GDM1 (cell line): ENCODE measurements at places on chromosomes 3 and 15.

GRCh38 chr3:31600431-31600830, 67.7 kb downstream of the STT3B start:
- DNase-seq = no peak

DNA sequence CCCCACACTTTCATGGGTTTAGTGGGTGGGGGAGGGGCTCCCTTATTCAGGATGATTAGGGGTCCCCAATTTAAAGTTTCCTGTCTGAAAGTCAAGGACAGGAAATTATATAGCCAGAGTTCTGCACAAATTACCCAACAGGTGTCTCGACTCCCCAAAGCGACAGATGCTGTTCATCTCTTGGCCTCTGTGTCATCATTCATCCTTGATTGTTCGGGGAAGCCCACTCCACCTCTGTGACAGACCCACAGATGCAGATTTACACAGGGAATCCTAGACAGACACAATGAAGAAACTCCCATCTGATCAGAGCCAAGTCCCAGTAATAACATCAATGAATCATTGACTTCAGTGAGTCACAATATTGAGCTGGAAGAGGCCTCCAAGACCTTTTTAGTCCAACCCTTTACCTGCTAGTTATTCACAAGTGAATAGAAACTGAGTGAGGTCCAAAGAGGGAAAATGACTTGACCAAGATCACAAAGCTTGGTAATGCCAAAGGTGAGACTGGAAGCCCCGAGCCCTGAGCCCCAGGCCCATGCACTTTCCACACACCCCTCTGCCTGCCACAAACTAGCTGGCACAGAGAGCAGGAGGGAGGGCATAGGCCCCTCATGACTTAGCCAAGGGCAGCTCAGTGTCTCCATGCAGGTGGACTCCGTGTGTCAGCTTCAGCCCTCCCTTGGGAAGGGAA, 7.9 kb upstream of the SRP14 start:
- DNase-seq = no peak

DNA sequence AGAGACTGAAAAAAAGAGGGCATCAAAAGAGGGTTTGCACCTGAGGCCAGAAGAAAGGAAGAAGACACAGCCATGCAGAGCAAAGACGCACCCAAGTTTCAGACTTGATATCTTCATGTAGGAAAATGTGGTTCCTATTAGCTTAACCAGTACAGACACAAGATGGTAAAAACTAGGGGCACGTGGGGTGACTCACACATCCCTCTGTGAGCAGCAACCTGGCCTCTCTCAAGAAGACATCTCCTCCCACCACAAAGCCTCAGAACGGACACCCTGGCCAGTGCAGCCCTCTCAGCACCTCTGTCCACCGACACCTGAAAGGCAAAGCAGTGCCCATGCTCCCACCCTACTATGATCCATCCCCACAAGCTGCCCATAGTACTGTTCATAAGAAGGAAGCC, 33.3 kb downstream of the GLB1 start:
- no peak for DNase-seq

DNA sequence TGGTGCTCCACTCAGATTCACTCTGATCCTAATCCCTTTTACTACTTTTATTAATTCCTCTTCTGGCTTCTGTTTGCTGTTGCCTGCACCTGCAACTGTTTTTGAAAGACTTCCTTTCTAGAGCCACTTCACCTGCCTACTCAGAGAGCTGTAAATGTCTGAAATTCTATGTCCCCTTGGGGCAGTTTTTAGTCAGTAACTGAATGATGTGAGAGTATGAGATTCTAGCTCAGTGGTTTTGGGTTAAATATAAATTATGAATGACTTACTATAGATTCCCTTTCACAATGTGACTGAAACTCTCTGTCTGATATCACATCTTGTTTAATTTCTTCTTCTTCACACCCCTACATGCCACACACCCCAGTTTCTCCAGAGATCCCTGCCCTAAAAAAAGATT, 47.8 kb upstream of the LRRC3B start:
- DNase-seq = no peak

- DNase-seq = no peak
Measured at GRCh38 chr15:69862540-69862939, 235.2 kb downstream of the TLE3 start.

- no peak for DNase-seq
Measured at GRCh38 chr3:153249906-153250305, 87.9 kb downstream of the RAP2B start.

GRCh38 chr3:42177801-42178150, 86.6 kb downstream of the TRAK1 start:
- DNase-seq = no peak

- no peak for DNase-seq
Measured at GRCh38 chr3:31692751-31693150, 160.0 kb downstream of the STT3B start.

DNA sequence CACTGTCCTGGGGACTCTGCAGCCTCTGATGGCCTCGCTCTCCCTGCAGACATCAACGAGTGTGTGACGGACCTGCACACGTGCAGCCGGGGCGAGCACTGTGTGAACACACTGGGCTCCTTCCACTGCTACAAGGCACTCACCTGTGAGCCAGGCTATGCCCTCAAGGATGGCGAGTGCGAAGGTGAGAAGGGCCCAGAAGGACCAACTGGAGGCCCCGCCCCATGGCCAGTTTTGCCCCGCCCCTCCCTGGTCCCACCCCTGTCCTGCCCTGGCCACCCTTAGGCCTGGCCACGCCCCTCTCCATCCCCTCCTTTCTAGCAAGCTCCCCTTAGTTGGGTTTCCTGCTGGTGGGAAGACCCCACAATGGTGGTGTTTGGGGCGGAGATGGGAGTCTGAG, 77.5 kb downstream of the FBLN2 start:
- DNase-seq = no peak

GRCh38 chr3:140273542-140274195, 338.7 kb downstream of the CLSTN2 start:
- DNase-seq = no peak

GRCh38 chr15:92466834-92467233, 73.2 kb downstream of the ST8SIA2 start:
- DNase-seq = no peak

DNA sequence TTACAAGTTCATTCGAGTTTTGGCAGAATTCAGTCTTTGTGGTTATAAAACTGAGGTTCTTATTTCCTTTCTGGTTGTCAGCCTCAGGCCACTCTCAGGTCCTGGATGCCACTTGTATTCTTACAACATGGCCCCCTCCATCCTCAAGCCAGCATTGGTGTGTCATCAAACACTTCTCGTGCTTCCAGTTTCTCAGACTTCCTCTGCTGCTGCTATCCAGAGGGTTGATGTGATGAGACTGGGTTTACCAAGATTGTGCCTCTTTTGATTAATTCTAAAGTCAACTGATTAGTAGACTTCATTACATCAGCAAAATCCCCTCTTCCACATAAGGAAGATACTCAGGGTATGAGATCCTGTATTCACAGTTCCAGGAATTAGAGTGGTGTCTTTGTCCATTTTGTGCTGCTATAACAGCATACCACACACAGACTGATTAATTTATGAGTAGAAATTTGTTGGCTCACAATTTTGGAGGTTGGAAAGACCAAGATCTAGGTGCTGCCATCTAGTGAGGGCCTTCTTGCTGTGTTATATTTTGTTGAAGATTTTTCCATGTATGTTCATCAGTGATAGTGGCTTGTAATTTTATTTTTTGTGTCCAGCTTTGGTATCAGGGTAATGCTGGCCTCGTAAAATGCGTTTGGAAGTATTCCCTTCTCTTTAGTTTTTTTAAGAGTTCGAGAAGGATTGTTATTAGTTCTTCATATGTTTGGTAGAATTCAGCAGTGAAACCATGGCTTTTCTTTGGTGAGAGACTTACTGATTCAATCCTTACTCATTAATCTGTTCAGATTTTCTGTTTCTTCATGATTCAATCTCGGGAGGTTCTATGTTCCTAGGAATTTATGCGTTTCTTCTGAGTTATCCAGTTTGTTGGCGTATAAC, 11.1 kb downstream of the LRCH3 start:
- no peak for DNase-seq

DNA sequence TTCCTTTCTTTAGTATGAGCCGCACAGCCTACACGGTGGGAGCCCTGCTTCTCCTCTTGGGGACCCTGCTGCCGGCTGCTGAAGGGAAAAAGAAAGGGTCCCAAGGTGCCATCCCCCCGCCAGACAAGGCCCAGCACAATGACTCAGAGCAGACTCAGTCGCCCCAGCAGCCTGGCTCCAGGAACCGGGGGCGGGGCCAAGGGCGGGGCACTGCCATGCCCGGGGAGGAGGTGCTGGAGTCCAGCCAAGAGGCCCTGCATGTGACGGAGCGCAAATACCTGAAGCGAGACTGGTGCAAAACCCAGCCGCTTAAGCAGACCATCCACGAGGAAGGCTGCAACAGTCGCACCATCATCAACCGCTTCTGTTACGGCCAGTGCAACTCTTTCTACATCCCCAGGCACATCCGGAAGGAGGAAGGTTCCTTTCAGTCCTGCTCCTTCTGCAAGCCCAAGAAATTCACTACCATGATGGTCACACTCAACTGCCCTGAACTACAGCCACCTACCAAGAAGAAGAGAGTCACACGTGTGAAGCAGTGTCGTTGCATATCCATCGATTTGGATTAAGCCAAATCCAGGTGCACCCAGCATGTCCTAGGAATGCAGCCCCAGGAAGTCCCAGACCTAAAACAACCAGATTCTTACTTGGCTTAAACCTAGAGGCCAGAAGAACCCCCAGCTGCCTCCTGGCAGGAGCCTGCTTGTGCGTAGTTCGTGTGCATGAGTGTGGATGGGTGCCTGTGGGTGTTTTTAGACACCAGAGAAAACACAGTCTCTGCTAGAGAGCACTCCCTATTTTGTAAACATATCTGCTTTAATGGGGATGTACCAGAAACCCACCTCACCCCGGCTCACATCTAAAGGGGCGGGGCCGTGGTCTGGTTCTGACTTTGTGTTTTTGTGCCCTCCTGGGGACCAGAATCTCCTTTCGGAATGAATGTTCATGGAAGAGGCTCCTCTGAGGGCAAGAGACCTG, 13.2 kb downstream of the GREM1 start:
- no peak for DNase-seq

DNA sequence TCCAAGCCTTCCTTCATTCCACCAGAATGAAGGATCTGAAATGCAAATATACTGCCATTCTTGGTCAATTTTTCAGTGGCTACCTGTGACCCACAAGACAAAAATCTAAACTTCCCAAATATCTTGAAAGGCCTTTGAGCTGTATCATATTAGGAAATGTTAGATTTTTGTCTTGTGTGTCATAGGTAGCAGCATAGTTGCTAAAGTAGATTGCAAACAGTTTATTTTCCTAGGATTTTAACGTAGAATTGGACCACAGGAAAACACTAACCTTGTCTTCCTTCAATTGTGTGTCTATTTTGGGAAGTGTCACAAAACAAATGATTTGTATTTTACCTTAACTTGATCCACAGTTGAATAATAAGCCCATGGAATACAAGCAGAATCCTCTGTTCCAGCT, 42.4 kb downstream of the CP start:
- no peak for DNase-seq

DNA sequence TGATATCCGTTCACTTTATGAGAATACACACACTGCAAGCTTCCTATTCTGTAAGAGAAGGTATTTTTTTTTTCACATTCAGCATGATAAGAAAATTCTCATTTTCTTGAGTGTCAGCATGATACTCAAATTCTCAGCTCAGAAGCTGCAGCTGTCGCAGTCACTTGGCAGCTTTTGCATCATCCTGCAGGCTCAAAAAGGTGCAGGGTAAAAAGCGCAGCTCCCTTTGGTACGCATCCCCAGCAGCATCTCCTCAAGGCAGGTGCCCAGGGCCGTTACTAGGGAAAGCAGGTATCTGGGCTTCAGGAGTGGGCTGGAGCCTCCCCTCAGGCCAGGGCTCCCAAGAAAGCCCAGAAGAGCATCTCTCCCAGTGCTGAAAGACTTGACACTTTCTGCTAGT, 22.3 kb downstream of the LNP1 start:
- no peak for DNase-seq

GRCh38 chr3:180870008-180870699, 42.3 kb upstream of the FXR1 start:
- no peak for DNase-seq

GRCh38 chr3:134406331-134407238, 32.3 kb upstream of the AMOTL2 start:
- DNase-seq = no peak

DNA sequence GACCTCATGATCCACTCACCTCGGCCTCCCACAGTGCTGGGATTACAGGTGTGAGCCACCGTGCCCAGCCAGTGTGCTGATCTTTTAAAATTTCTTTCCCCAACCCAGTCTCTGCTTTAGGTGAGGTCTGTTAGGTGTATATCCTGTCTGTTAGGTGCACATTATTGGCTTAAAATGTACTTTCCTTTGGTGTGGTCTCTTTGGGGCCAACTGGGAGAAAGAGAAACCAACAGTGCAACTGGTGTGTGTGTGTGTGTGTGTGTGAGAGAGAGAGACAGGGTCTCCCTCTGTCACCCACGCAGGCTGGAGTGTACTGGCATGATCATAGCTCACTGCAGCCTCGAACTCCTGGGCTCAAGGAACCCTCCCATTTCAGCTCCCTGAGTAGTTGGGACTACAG, 50.3 kb upstream of the GNB5 start:
- DNase-seq = no peak

DNA sequence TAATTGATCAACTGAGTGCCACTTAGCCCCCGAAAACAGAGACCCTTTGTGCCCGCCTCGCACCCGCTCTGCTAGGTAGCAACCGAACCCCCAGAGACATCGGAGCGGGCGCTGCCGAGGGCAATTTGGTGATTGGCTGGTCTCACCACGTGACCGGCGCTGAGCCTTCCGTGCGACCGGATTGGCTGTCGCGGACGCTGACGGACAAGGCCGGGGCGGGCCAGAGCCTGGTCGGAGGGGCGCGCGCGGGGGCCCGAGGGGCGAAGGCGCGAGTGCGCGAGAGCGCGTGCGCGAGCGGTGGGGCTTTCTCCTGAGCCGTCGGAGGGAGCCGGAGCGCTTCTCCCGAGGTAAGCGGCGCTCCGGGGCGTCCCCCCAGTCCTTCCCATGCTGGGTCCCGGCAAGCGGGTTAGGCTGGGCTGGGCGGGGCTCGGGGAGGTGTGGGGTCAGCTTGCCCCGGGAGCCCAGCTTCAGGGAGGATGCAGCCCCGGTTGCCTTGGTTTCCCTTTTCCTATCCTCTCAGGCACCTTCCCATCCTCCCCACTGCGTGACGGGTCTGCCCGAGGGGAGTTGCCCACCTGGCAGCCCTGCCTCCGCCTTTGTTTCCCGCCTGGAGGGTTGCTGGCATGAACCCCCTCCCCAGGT, at the start of gene TMEM108:
TMEM108 (plus strand) TSS at position 303 of the 642 bp plus-strand sequence.
- no peak for DNase-seq

DNA sequence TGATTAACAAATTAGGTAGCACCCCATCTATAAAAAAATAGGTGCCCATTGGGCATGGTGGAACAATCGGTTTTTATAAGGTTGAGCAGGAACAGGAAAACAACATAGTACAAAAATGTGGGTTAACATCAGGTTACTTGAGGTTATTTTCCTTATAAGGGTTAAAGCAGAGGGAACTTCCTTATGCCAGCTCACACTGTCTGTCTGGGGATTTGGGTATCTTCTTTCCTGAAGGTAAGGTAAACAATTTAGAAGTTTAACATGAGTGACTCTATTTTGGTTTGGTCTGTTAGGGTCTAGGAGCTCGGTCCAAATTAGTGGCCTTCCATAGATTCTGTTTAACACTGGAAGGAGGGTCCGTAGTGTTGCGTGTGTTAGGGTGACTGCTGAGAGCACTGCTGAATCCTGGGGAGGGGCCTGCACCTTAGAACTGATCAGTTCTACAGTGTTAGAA, 14.7 kb downstream of the CHD2 start:
- DNase-seq = no peak

GRCh38 chr3:73448041-73448440, 176.7 kb downstream of the PDZRN3 start:
- no peak for DNase-seq

GRCh38 chr3:72171946-72172345, 387.0 kb upstream of the PROK2 start:
- no peak for DNase-seq
